ENCODE measurements at places on chromosomes 1 and 21.

- no peak for DNase-seq
Measured at GRCh38 chr1:241316372-241316771, 40.6 kb downstream of the RGS7 start.

GRCh38 chr1:111989531-111990025, at the start of gene KCND3:
TSS of gene KCND3 (minus strand) at chr1:111989668.
- no peak for DNase-seq

DNA sequence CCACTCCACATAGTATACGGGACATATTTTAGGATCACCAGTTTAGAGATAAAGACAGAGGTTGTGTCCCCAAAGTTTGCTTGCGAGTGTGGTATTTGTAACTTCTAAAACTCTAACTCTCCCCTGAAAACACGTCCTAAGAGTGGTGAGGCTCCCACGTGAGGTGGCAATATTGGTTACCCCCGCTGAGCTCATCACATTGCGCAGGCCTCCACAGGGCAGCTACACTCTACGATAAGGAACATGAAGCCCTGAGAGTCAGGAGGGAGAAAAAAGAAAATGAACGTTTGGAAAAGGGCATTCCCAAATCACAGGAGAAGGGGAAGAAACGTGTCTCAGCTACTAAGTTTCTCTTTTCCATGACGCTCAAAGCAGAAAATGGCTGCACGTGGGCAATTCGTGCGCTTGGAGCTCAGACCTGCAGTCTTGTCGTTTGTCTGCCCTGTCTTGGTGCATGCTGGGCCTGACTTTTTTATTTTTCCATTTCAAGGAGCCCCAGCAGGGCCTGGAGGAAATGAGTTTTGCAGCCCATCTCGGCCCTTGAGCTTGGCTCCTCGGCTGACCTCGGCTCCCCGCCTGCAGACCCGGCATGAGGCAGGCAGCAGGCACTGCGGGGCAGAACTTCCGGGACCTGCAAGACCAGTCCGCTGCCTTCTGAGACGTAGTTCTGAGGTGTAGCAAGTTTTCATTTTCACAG, 25.7 kb downstream of the ERG start:
- no peak for DNase-seq

GRCh38 chr1:109295712-109296415, 10.9 kb downstream of the MYBPHL start:
- DNase-seq = no peak

- no peak for DNase-seq
Measured at GRCh38 chr1:62852253-62852652, 68.3 kb downstream of the ATG4C start.

DNA sequence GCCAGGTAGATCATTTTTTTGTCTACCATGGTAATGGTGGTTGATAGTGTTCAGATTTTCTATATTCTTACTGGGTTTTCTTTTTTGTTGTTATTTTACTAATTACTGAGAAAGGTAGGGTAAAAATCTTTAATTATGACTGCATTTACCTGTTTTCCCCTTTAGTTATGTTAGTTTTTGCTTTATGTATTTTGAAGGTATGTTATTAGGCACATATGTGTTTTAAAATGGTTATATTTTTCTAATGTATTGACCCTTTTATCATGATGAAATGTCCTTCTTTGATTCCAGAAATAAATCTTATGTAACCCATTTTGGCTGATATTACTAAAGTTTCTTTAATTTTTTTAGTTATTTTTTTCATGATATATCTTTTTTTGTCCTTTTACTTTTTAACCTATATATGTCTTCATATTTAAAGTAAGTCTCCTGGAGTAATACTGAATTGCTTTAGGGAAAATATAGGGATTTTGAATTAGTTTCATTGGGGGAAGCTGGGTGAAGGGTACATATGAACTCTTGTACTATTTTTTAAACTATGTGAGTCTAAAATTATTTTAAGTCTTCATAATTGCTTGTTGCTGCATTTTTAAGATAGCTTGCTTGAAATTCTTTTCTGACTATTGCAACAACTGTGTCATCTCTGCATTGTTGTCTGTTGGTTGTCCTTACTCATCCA, 22.4 kb downstream of the SLC35A3 start:
- DNase-seq = no peak

DNA sequence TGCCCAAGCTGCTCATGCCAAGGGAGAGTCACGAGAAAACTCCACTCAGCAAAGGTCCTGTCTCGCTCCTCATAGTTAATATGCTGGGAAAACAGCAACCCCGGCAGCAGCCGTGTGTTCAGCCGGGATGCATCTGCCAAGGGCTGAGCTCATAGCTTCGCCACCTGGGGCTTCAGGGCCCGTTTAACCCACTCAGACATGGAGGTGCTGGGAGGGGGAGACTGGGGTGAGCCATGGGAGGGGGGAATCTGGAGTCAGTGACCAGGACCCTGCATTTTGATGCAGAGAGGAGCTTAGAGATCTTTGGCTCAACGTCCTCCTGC, 283.4 kb downstream of the PTPRU start:
- DNase-seq = no peak

- DNase-seq = no peak
Measured at GRCh38 chr1:229065613-229066012, 205.3 kb upstream of the RAB4A start.

GRCh38 chr1:215507119-215507518, 60.0 kb upstream of the KCTD3 start:
- no peak for DNase-seq

DNA sequence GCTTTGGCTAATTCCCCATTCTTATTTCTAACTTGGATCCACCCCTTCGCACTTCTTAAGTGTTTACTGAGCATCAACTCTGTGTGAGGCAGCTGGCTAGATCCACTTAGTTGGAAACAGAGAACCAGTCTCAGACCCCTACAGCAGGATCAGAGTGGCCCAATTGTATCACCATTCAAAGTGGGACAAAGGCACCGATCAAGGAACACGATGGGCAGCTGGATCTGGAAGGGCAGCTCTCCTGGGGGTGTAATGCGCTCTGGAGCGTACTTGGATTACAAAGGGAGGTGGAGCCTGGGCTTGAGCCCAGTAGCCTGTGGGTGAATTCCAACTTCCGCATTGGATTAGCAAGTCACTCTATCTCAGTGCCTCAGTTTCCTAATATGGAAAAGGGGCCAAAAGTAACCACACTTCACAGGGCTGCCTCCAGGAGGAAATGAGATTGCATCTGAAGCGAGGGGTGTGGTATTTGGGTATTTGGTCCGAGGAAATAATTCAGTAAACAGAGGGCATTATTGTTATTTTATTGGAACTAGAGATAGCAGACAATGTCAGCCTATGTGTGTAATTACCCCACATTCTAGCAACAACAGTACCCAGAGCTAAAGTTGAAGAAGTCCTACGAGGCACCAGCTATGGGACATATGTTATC, 11.9 kb downstream of the ECE1 start:
- DNase-seq = no peak

- DNase-seq = no peak
Measured at GRCh38 chr1:23558140-23558871, 995 bp downstream of the ID3 start.

- no peak for DNase-seq
Measured at GRCh38 chr1:48442864-48443619, 29.0 kb downstream of the SPATA6 start.

DNA sequence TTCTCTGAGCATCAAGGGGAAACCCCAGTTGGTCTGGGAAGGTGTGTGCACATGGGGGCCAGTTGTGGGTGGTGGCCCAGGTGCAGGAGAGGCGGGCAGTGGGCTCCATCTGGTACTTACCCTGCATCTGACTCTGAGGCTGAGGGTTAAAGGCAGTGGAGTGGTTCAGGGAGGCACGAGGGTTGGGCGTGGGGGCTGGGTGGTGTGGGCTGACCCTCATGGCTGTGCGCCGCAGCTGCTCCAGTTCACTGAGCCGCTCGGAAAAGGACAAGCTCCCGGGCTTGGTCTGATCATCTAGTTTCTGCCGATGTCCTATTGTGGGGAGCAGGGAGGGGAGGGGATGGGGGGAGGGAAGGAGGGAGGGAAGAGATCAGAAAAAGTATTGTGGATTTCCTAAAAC, 165.5 kb downstream of the CLIC6 start:
- no peak for DNase-seq

DNA sequence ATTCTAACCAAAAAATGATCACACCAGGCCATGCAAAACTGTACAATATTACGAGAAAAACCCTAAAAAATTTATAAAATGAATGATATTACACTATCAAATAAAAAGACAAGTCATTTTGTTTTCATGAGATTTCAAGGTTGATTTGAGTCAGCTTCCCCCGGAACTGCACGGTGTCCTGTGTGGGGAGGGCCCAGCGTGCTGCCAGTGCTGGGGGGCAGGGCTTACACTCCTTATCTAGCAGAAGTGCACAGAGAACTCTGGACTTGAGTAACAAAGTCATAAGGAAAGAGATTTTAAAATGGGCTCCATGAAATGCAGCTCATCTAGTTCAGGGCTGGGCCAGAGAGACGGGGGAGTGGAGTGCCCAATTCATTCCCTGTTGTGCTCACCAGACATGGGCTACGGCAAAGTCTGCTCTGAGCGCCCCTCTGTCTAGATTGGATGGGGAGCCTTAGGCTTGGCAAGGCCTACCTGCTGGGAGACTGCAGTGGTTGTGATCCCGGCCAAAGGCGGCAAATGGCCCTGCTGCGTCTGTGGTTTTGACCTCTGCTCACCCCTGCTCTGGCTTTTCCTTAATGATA, 50.1 kb downstream of the COQ8A start:
- no peak for DNase-seq

- no peak for DNase-seq
Measured at GRCh38 chr1:22239378-22239777, 96.5 kb upstream of the WNT4 start.

GRCh38 chr1:234309243-234309597, 64.0 kb upstream of the COA6 start:
- DNase-seq = no peak

DNA sequence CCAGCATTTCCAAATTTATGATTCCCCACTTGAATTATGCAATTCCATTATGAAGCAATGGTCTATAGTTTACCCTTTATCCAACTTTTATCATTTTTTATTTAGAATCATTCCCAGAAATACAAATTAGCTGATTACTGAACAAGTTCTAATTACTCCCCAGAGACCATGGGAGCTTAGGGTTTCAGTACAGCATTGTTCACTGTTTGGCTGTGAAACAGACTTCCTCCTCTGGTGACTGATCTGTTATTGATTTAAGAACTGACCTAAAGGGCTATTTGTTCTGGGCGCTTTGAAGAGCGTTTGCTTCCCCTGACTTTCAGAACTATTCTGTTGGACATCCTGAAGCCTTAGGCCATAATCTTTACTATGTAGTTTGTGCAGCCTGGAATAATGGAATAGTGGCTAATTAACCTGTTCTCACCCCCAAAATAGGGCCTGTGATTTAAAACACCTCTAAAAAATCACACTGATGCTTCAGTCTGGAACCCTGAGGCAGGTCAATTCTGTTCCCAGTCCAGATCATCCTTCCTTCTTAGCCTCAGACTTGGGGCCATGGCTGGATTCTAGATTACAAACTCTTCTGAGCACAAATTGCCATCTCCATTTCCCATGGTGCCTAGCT, 58.7 kb downstream of the ALG14 start:
- DNase-seq = no peak

DNA sequence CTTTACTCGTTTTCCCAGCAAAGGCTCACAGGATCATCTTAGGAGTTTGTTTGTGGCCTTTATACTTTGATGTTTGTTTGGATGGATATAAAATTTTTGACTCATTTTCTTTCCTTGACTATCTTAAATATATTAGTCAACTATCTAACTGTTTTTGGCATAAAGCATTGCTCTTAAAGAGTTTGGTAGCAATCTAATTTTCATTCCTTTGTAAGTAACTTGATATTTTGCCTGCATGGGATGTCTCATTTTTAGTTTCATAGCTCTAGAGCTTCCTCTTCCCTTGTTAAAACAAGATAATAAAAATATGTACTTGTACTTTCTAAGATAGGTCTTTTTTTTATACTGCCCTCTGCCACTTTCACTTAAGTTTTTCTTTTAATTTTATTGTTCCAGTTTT, 161.9 kb downstream of the MAGI3 start:
- no peak for DNase-seq

DNA sequence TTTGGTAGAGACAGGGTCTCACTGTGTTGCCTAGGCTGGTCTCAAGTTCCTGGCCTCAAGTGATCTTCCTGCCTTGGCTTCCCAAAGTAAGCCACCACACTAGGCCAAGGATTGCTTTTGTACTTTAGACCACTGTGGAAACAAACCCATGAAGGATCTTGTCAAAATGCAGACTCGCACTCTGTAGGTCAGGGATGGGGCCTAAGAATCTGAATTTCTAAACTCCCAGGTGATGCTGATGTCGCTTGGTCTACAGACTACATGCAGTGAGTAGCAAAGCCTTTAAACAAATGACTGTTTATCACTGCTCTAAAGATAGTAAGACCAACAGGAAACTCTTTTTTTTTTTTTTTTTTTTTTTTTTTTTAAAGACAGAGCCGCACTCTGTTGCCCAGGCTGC, 54.1 kb upstream of the MUTYH start:
- DNase-seq = no peak

GRCh38 chr1:86868477-86868876, 45.4 kb downstream of the SELENOF start:
- no peak for DNase-seq

DNA sequence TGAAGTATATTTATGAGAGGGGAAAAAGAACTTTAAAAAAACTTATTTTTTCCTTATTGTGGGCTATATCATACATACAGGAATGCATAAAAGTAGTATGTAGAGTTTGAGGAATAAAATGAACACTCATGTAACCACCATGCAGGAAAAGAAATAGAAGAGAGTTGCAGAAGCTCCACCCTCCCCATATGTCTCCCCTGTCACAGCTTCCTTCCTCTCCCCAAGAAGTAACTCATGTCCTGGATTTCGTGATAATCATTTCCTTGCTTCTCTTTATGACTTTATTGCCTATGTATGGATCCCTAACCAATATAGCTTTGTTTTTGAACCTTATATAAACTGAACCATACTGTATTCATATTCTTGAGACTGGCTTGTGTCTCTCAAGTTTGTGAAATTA, 126.4 kb downstream of the ZZZ3 start:
- DNase-seq = no peak

DNA sequence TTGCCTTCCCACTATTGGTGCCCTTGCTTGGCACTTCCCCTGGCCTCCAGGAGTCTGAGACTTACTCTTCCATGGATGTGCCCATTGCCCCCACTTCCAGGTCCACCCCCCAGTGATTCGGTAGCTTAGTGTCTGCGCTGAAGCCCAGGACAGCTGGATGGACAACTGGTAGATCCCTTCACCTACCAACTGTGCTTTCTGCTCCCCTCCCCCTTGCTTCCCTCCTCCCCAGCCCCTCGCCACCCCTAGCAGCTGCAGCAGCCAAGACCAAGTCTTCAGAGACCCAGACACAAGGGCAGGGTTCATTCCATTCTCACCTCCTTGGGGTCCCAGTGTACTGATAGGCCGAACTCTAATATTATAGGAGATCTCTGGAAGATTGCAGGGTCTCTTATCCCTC, 6.9 kb downstream of the LMNA start:
- no peak for DNase-seq

- no peak for DNase-seq
Measured at GRCh38 chr1:232168508-232168907, 461.4 kb downstream of the SIPA1L2 start.
